Natural killer cell (primary cell): ENCODE measurements at places on chromosomes 7 and 10. TPM values are rescaled to one million over a fixed set of nuclear protein-coding genes. Genes with fewer than 3 reads are reported as not detected.

DNA sequence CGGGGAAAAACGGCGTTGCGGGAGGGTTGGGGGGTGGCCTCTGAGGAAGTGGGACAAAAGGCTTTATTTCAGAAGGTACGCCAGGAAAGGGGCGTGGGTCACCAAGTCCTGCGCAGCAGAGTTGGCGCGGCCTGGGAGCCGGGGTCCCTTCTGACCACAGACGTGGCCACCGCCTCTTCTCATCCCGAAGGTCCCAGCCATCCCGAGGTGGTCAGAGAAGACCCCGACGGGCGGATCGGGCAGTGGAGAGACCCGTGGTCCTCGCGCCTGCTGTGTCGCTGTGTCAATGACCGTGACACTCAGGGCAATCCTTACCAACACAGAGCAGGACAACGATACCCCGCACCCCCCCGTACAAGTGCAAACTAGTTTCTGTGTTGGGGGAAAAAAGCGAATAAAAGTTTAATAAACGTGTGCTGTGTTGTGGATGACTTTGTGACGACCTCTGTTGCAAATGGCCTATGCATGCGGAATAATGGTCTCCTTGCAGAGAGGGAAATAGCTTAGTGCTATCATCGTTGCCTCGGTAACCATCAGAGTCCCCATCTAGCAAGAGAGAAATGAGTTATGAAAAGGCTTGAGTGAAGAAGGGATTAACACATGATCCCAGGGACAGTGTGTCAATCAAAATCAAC lies 19.4 kb upstream of the GATA3 start:
- DNase-seq, result peak; percentile 54

DNA sequence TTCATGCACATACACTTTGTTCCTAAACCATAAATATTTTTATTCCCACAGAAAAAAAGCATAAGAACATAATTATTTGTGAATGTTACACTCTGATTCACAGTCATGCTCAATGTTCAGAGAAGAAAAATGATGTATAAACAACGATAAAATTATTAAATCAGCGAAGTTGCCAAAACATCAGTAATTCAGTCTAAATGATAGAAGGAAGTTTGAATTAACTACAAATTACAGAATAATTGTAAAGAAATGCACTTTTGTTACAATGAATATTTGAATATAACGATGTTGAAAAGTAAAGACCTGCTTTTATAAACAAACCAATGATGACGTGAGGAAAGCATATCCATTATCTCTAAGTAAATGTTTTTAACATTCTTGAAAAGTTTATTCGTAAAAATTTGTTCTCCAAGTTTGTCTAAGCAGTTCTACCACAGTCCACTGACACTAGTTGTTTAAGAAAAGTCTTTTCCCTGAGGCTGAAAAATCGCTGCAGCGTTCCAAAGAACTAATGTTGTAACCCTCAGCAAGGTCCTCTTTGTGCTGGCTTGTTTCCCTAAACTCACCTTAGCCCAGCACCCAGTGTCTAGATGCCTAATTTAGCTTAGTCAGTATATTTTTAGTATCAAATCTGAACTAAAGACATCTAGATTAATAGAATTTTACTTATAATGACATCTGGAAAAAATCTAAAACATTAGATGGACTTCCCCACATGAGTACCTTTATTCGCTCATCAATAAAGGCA lies 30.4 kb downstream of the TSPAN12 start:
- no peak for DNase-seq

GRCh38 chr7:128097211-128097731 lies 66.0 kb upstream of the LRRC4 start:
- no peak for DNase-seq

GRCh38 chr10:28733245-28733644 lies 55.9 kb downstream of the BAMBI start:
- DNase-seq, result no peak

DNA sequence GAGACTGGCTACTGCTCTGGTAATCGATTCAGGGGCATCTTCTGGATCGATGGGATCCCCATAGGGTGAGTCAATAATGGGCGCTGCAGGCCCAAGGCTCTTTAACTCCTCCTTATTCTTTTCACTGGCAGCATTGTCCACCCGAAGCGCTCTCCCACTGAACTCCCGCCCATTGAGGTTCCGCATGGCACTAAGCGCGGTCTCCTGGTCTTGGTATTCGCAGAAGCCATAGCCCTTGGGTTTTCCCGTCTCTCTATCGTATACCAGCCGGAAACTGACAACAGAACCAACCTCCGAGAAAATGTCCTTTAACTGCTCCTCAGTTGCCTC lies 285 bp downstream of the CSTF2T start:
- no peak for DNase-seq

MRLN gene
- total RNA-seq, result not detected

DNA sequence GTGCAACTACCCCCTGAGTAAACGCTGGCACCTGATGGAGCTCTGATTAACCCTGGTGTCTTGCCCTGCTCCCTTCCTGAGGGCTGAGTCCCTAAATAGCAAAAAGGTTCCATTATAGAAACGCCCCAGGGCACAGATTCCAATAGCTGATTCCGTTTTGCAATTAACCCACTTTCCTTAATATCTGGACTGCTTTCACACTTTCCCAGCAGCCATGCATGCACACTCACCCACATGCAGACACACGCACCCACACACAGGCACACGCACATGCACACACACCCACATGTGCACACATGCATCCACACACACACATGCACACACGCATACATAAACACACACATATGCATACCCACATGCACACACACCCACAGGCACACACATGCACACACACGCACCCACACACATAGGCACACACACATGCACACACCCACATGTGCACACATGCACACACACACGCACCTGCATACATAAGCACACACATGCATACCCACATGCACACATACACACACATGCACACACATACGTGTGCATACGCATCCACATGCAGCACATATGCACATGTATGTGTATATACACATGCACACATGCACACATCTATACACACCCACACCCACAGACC lies 129.3 kb downstream of the PAXIP1 start:
- no peak for DNase-seq

GRCh38 chr7:91287371-91288084 lies 23.3 kb downstream of the FZD1 start:
- no peak for DNase-seq

- DNase-seq, result no peak
These were observed 83.4 kb downstream of the NEURL1 start for GRCh38 chr10:103576862-103577261.

MRPL43 gene
- total RNA-seq, result 42.0 TPM

C10orf95 gene
- 0.35 TPM for total RNA-seq

- no peak for DNase-seq
These were observed 121.5 kb downstream of the SEMA3D start for GRCh38 chr7:85065306-85065705.

ZNF467 gene
- total RNA-seq, result 3.7 TPM

DNA sequence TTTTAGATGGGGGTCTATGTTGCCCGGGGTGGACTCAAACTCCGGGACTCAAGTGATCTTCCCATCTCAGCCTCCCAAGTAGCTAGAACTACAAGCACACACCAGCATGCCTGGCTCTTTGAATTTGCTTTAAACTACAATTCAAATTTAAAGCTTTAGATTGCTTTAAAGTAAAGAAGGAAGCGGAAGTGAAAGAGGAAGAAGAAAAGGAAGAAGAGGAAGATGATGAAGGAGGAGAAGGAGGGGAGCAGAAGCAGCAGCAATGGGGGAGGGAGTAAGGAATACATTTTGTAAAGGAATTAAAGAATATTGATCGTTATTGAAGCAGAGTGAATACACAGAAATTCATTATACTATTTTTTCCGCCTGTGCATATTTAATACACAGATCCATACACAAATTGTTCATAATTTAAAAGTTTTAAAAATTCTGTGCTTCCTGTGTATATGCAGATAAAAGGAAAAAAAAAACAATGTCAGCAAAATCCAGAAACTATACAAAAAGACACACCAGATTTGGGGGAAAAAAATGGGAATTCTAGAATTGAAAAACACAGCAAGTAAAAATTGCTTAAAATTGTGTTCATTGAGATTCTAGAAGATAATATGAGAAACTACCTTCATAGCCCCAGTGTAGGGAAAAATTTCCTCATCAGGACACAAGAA lies 60.8 kb upstream of the KCNMA1 start:
- DNase-seq, result no peak

DNA sequence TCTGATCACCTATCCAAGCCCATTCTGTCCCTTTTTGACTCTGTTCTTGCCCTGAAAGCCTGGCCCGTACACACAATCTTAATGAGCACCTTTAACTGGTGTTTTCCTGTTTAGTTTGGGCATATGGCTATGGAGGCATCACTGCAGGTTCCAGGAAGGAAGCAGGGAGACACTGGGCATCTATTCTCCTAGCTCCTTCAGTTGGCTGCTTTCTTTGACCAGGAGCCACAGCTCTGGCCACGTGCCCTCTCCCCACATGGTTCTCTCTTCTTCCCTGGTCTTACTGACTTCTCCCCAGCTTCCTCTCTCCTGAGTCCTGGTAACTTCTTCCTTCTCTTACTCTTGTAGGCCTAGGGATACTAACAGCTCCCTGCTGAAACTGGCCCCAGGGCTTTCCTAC lies 144.4 kb downstream of the CREB5 start:
- no peak for DNase-seq

GRCh38 chr10:120998251-120998650 lies 147.1 kb downstream of the WDR11 start:
- no peak for DNase-seq

- no peak for DNase-seq
These were observed 6.0 kb downstream of the GNG11 start for GRCh38 chr7:93927585-93927984.

RET gene
- total RNA-seq, result not detected

FERD3L gene
- total RNA-seq, result not detected

DNA sequence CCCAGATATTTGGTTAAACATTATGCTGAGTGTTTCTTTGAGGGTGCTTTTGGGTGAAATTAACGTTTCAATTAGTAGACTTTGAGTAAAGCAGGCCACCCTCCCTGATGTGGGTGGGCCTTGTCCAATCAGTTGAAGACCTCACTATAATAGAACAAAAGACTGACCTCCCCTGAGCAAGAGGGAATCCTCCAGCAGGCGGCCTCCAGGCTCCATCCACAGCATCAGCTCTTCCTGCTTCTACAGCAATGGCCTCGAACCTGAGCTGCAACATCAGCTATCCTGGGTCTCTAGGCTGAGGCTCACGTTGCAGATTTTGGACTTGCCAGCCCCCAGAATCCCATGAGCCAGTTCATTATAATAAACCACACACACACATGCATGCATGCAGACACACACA lies 104.2 kb downstream of the PFKFB3 start:
- DNase-seq, result no peak

UCMA gene
- total RNA-seq, result not detected

SH2B2 gene
- total RNA-seq, result 1.6 TPM

GRCh38 chr7:132410385-132410784 lies 165.9 kb downstream of the PLXNA4 start:
- no peak for DNase-seq

DNA sequence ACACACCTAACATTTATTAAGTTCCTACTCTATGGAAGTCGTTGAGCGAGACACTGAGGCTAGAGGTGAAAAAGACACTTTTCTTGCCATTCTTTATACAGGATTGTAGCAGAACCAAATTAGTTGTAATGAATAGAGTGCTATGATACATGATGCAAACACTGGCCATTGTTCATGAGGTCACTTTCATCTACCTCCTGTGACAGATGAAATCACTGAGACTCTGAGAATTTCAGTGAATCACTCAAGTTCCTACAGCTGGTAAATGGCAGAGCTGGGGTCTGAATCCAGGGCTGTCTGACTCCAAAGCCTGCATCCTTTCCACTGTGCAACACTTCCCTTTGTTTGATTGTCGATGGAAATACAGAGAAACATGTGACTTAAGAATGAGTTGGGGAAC lies 657.6 kb downstream of the LRMDA start:
- no peak for DNase-seq

WNT2 gene
- not detected for total RNA-seq

PDZD8 gene
- 64.3 TPM for total RNA-seq

- no peak for DNase-seq
These were observed 14.2 kb downstream of the UCMA start for GRCh38 chr10:13219685-13220670.

- DNase-seq, result no peak
These were observed 311.2 kb downstream of the RNLS start for GRCh38 chr10:88271761-88272543.

UPP1 gene
- 98.5 TPM for total RNA-seq

GIMAP5 gene
- total RNA-seq, result 64.1 TPM

SPDYE2 gene
- total RNA-seq, result 0.25 TPM

GRCh38 chr7:39490296-39490695 lies 75.9 kb upstream of the YAE1 start:
- no peak for DNase-seq

BLNK gene
- 4.0 TPM for total RNA-seq

GRCh38 chr7:149154056-149154455 lies 6.8 kb downstream of the ZNF398 start:
- DNase-seq, result no peak

DNA sequence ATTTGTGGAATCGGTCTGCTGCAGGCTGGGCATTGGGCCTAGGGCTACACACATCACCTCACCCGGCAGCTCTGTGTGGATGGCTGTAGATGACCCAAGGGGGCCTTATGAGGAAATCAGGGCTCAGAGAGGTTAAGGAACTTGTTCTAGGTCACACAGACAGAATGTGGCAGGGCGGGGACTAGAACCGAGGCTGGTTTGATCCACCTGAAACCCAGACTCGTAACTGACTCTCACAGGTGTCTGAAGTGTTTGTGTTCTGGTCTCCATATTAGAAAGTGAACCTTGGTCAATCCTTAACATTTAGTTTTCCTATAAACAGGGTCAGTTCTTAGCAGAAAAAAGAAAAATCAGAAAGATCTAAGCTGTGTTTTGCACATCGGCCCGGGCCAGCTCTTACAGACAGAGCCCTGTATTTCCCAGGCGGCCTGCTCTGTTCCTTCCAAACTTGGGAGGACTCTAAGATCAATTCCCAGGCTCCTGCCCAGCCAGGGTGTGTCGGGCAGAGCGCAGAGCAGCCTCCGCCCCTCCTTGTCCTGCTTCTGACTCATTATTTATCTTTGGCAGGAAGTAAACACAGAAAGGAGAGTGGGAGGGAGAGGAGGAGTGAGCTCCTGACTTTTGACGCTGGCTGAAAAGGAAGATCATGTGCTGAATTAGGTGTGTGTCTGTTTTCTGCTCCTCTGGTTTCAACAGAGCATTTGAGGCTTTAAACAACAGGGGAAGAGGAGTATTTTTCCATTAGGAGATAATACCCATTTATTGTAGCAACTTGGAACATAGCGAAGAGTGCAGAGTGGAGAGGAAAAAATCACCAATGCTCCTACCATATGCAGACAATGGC lies 74.1 kb downstream of the TACC2 start:
- no peak for DNase-seq

DNA sequence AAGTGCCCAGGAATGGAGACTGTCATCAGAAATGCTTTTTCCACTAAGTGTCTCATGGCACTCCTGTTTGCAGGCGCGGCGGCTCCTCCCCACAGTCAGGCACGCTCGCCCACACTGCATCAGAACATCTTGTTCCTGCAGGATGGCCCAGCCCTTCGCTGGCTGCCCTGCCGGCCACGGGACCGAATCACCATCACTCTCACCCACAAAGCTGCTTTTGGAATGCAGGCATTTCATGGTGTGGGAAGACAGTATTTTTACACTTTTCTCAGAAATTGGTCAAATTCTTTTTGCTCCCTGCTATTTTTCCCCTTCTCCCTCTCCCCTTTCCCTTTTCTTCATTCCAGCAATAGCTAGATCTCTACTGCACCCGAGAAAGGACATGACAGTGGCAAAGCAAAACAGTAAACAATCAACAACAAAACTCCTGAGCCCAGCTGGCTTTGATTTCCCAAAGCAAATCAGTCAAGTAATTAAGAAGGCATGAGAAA lies 176.1 kb upstream of the TNS3 start:
- no peak for DNase-seq
